ENCODE measurements at places on chromosomes 6 and 20.

DNA sequence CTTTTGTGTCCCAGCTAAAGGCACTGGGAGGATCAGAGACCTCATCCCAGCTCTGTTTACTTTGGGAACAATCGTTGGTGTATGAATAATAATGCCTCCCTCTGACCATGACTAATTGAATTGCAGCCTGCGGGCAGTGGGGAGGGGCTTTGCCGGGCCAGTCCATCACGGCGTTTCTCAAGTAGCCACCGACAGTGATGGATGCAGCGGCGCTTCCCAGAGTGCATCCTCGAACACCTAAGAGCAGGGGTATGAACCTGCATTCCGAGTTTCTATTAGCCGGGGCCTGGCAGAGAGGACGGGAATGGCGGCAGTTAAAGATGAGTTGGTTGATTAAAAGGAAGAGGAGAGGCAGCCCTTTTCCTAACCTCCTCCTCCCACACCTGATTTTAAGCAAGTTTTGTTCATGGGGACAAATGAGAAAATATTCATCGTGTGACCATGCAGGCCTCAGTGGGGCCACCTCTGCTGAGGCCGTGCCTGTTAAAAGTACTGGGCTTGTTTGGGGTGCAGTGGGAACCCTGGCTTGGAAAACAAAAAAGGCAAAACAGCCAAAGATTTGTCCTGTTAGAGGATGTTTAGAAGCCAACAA, 154.1 kb downstream of the FOXA2 start:
- DNase-seq: no peak

- no peak for DNase-seq
Measured at GRCh38 chr6:143225929-143226328, 165.2 kb downstream of the AIG1 start.

DNA sequence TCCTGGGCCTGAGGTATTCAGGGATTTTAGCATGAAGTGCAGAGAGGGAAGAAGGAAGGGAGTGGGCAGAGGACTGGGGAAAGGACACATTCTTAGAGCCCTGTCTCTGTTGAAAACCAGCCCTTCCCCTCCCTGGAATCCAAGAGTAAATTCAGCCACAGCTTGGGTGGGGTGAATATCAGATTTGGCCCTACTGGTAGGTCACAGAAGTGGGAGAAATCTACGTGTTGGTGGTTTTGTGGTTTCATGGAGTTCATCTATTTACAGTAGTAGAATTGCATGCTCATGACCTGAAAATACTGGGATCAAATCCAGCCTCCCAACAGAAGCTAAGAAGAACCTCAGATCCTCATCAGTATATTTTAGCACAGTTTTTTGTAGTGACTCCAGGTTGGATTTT, 404.4 kb downstream of the BMP2 start:
- peak; percentile 94 for DNase-seq

- DNase-seq: no peak
Measured at GRCh38 chr6:17612048-17612447, 11.9 kb downstream of the FAM8A1 start.

- peak; percentile 81 for DNase-seq
Measured at GRCh38 chr6:131765081-131765803, 42.6 kb upstream of the ENPP1 start.

DNA sequence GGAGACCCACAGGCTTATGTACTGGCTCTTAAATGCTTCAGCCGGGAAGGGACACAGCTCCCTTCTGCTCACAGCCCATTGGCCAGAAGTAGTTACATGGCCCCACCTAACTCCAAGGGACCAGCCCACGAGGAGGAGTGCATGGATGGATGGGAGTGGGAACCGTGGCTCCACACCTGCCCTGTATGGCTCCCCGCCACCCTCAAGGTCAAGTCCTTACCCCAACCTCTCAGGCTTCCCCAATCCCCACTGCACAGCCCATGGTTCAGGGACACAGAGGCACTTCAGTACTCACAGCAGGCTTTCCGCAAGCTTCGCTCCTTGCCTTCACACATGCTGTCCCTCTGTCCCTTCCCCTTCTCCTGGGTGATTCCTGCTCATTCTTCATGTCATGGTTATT, 137.9 kb upstream of the KCNG1 start:
- DNase-seq: no peak

DNA sequence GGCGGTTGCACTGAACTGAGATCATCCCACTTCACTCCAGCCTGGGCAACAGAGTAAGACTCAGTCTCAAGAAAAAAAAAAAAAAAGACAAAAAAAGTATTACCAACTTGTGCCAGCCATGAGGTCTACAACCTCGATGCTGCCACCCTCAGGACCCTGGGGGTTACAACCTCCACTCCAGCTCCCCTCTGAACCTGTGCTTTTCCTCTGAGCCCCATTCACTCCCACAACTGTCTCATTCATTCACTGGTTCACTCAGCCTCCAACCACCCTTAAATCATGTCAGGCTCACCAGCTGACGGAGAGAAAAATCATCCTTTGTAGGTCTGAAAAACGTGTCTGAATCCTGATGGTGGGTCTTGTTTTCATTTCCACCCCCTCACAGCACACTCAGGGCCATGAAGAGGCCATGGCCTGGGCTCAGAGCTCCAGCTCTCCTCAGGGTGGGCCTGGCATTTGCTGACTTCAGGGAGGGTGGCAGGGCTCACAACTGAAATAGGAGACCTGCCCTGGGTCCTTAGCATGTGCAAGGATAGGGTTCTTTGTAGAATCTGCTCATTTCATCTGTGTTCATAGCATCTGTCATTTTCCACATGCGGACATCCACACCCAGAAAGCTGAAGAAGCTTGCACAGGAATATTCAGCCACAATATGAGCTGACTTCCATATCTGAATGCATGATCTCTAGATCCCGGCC, 1.9 kb upstream of the ULBP1 start:
- no peak for DNase-seq

- DNase-seq: no peak
Measured at GRCh38 chr6:14429396-14429795, 311.8 kb downstream of the CD83 start.

DNA sequence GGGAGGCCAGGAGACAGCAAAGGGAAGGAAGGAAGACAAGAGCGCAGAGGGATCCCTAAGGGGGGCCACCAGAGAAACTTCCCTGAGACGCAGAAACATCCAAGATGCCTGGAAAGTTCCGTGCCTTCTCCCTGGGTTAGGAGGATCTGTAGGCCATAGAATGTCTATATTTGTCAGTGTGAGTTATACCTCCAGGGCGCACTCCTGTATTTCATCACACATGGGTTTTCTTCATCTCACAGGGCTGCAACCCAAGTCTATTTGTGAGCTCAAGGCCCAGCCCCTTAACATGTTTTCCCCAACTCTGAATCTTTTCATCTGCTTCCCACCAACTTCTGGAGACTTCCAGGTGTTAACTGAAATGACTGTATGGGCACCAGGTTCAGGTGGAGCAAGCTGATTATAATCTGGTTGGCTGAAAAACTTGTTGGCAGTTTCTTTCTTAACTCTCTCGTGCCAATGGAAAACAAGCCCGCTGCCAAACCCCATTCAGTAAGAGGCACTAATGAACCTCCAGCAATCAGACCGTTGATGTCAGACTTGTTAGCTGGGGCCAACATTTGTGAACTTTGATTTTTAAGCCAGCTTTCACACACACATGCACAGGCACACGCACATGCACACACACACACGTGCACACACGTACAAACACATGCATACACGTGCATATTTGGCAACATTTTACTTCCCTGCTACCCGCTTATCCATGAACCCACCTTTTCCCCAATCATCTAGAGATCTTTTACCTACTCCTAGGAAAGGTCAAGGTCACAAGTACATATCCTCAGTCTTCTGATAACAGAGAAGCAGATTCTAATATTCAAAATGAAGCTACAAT, 247.5 kb upstream of the GMDS start:
- DNase-seq: no peak

GRCh38 chr6:10146715-10147451, 268.0 kb downstream of the TFAP2A start:
- peak; percentile 31 for DNase-seq

DNA sequence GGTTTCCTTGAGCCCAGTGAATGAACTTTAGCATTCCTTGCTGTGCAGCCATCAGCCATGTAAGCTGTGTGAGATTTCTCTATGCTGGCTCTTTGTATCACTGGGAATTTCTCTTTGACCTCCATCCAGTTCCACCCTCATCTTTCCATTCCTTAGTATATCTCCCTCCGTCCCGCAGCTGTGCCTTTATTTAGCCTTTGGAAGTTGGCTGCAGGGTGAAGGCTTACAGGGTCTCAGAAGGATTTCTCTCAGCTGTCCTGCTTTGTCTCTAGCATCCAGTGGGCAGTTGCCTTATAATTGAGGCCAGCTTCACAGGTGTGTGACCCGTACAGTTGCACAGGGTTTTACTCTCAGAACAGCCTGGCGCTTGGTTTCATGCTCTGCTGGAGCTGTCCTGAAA, 144.3 kb downstream of the PXDC1 start:
- no peak for DNase-seq

DNA sequence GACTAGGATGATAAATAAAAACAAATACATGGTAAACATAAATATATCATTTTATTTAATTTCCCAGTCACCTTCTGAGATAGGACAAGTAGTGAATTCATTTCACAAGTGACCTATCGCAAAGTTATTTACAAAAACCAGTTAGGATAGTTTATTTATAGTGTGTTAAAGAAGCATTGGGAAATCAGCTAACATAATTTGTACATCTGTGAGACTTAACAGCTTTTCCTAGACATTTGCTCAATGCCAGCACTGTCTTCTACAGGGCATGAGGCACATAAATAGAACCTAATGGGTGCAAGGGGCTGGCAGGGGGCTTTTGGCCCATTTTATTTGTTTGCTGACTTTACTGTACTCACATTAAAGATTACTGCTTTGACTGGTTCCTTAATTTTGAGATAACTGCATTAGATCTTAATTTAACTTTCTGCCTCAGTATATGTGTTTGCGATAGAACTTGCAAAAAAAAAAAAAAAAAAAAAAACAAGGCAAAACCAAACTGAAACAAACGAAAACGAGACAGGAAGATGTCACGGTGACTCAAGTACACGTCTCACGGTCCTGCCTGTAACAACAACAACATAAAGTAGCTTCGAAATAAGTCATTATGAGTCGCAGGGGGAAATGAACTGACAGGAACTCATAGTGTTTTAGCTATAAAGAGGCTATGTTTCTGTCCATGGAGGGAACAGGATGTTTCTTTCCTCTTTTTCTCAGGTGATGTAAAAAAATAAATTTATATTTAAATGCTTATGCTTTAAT, 133.7 kb upstream of the GMDS start:
- DNase-seq: peak; percentile 53

DNA sequence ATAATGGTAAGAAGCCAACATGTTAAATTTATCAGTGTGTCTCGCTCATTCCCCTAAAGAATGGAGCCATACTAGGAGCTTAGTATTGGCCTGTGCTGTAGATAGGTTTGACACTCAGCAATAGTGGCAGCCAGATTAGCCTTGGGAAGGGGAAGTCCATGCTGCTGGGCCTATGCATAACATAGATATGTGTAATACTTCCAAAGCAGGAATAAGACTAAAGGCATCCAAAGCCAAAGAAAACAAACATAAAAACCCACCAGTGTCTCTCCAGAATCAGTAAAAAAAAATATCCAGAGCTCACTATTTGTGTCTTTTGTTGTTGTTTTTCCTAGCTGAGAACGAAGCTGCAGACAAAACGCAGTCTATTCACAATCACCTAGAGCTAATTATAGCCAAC, 104.2 kb upstream of the STXBP5 start:
- peak; percentile 91 for DNase-seq

DNA sequence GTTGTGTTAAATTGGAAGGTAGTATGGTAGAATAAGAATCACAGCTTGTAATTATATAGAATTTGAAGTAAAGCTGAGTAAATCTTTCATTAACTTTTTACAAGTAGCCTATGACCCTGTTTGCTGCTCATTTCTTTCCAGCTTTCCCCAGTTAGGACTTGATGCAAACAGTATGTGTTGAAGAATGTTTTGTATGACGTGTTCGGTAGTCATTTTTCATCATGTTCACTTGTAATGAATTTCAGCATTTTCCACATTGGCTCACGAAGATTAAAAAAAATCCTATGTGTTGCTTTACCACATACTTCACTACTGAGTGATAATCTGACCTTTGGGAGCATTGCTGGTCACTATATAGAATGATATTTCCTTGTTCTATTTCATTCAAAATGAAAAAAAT, 162.4 kb downstream of the CDKAL1 start:
- peak; percentile 62 for DNase-seq

- peak; percentile 80 for DNase-seq
Measured at GRCh38 chr6:130046671-130047070, 28.3 kb downstream of the L3MBTL3 start.

DNA sequence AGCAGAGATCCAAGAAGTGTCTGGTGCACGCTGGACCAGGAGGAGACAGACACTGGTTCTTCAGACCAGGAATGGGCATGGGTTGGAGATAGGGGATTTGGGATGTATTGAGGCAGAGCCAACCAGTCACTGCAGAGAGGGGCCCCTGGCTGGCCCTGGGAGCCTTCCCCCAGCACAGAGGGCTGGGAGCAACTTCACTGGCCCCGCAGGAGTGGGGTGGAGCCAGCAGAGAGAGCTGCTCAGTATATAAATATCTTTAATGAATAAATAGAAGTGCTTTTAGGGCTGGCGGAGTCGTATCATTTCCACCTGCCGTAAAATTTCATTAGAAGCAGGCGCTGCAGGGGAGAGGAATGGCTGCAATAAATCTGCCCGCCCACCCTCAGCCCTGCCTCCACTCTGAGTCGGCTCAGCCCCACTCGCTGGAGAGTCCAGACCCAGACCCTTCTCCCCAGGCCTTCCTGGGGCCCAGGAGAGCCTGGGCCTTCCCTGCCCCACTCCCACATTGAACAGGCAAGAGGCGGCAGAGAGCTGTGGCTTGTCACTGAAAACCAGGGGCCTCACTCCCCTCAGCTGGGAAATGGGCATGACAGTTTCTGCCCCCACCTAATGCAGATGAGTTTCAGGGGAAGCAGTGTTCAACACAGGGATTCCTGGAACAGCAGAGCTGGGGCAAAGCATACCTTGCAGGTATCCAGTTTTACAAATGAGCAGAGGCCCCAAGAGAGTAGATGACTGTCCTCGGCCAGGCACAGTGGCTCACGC, 23.9 kb upstream of the VSTM2L start:
- no peak for DNase-seq

GRCh38 chr6:81246200-81246599, 506.3 kb downstream of the TENT5A start:
- no peak for DNase-seq

DNA sequence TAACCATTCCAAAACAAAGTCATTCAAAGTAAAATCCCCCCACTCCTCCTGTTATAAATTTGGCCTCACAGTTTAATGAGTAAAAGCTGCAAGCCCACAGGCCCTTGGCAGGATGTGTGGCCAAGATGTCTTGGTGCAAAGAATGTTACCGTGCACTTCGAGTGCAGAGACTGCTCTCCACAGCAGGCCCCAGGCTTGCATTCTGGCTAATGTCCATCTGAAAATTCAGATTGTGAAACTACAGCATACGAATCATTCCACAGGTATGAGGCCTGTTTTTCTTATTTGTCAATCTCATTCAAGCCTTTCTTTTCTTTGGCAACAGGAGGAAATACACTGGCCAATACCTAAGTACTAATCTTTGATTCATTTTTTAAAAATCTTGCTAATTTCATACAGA, 7.1 kb downstream of the RPS6KA2 start:
- peak; percentile 99 for DNase-seq

GRCh38 chr20:6994452-6994851, 227.0 kb downstream of the BMP2 start:
- peak; percentile 96 for DNase-seq

Data from choroid plexus epithelial cell (primary cell).